ENCODE measurements at places on chromosomes 16 and 17.
A peak's percentile ranks its signal among the peaks of the same experiment; 100 is the strongest.

- peak; percentile 77 for DNase-seq
Measured at GRCh38 chr16:85498607-85499006, 114.5 kb upstream of the GSE1 start.

GRCh38 chr16:85675251-85675874 lies 13.4 kb downstream of the GINS2 start:
- no peak for DNase-seq

DNA sequence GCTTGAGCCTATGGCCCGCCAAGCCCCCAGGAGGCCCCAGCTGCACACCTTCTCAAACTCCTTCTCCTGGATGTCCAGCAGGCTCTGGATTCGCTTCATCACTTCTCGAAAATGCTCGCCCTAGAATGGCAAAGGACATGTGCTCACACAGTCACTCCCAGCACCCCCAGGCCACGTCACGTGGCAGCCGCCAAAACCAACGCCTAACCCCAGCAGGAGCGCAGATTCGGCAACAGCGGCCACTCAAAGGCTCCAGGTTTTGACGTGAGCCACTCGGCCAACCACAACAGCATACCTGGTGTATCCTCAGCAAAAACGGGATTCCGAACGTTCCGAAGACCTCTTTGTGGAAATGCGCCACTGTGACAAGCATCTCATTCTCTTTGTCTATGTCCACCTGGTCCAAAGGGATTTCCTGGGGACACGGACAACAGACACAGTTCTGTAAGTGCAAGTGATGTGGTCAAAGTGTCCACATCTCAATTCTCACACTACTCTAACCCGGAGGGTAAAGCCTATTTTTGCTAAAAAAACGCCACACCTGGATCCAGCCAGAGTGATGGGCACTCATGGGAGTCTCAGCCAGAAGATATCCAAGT lies 12.7 kb downstream of the LITAFD start:
- no peak for DNase-seq

- DNase-seq: no peak
Measured at GRCh38 chr17:61209525-61209924, 190.1 kb upstream of the TBX2 start.

DNA sequence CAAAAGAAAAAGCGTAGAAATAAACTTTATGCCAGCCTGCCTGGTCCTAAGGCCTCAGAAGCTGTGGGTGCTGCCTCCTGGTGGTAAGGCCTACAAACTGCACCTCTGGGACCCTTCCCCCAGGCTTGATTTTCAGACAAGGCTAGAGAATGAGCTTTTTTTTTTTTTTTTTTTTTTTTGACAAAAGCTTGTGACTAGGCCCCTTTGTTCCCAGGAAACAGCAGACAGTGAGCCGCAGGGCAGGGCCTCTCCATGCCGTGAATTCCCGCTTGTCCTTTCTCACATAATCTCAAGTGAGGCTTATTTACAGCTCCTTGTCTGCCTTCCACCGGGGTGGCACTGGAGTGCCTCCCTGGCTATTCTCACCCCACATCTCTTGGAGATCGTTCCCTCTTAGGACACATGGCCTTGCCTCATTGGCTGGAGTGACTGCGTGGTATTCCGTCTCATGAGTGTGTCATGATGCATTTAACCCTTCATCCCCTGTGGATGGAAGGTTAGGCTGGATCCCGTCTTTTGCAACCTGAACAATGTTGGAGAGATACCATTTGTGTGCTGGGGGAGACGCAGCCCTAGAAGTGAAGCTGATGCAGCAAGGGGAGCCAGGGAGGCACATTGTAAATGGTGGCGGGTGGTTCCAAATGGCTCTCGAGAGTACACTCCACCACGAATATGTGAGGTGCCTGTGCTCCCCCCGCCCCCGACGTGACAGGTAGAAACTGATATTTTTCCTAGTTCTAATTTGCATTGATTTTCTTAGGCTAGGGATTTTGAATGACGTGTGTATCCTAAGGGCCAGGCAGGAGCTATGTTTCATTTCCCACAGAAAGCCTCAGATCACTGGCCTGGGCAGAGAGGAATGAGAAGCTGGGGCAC lies 49.6 kb downstream of the USP22 start:
- peak; percentile 40 for DNase-seq

DNA sequence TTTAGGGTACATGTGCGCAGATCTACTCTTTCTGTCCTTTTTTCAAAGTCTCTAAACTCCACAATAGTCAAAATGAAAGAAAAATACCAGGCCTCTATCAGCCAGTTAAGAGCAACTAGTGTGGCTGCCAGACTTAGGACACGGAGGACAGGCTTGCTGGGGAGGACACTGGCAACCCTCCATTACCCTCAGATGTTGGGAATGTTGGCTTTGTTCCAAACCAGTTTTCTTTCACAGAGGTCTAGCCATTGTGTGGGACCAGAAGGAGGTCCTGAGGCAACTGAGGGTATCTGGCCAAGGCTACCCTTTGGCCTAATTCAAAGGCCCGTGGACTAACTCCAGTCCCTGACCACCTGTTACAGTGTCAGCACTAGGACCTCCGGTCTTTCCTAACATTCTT lies 51.2 kb upstream of the MED9 start:
- DNase-seq: no peak

GRCh38 chr16:14193316-14193871 lies 122.3 kb downstream of the MRTFB start:
- no peak for DNase-seq

DNA sequence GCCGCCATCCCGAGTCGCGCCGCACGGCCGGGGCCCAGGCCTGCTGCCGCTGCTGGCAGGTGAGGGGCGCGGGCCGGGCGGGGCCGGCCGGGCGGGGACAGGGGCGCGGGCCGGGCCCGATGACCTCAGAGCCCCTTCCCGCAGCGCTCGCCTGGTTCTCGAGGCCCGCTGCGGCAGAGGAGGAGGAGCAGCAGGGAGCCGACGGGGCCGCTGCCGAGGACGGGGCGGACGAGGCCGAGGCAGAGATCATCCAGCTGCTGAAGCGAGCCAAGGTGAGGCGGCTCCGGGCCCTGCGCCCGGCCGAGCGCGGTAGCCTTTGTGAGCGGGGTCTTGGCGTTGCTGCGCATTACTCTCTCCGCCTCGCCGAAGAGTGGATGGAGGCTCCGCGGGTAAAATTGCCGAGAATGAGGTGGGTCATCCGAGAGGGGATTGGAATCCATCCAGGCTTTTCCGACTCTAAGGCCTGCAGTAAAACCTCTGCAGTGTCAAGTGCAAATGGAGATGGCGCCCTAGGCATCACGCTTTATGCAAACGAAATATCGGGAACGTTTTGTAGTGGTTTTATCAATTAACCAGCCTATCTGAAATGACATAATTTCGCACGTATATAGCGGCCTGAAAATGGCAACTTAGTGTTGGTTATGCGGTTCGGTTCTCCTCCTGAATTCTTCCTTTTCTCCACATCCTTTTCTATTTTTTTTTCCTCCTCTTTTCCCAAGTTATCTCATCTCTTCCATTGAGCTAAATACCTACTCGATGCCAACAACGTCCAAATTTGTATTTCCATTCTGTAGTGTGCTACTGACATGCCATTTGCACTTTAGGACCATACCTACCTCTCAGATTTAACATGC lies 577 bp downstream of the TTC19 start:
- no peak for DNase-seq

DNA sequence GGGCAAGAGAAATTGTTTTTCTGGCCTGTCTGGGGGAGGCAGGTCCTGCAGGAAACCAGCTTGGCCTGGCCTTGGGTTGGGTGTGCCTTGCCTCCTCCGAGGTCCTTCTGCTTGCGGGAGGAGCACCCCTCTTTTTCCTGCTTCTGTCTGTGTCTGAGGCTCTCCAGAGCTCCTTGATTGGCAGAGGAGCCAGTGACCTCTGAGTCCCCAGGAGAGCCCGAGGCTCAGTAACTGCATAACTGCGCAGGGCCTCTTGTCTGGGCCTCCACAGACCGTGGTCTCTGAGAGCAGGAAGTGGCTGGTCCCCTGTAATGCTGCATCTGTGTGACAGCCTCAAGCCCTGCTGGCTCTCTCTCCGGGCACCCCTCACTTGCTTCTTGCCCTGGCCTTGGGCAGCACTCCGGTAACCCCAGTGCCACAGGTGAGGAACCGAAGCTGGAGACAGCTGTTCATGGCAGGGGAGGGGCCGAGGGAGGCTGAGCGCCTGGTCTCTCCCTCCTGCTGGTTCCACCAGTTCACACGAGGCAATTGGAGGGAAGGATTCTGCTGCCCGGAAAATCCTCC lies 1.6 kb downstream of the CAPN15 start:
- DNase-seq: no peak

DNA sequence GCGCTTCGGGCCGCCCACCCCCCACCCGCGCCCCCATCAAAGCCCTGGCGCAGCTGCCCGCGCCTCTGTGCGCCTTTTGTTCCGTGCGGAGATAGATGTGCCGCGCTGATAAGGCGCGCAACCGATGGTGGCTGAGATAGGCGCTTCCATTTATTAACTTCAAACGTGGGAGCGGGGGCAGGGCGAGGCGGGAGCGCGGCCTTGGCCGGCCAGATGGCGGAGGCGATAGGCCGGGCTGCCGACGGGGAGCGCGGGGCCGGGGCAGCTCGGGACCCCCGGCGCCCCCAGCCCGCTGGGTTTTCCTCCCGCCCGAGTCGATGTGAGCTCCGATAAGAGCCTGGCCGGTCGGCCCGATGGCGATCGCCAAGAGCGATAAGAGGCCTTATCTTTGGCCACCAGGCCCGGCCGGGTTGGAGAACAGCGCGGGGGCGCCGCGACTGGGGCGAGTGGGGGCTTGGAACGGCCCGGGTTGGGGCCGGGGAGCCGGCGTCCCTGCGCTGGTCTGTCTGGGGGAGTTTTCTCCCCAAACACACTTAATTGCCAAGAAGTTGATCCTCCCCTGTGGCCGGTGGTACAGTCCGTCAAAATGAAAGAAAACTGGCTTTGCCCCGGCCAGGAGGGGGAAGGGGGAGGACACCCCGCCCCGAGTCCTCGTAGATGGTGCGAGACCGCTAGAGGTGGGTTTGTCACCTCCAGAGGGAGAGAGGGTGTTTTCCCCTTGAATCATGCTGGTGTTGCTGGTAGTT lies 2.7 kb downstream of the ZFPM1 start:
- peak; percentile 67 for DNase-seq

DNA sequence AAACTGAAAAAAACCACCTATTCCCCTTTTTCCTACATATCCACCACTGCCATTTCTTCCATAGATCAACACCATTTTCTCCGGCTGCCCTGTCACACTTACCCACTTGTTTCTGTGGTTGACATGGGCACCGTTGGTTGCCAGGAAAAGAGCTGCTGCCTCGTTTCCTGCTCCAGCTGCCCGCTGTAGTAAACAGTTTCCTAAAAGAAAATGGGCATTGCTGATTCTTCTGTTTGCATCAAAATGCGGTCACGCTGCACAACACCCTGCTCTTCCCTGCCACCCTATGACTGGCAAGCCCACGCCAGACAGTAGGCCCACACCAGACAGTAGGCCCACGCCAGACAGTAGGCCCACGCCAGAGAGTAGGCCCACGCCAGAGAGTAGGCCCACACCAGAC lies 46.3 kb downstream of the CYB5D2 start:
- DNase-seq: no peak

- DNase-seq: peak; percentile 88
Measured at GRCh38 chr17:8176197-8176940, at the start of gene TMEM107. Gene TMEM107 (minus strand): TSS chr17:8176380. CDS start chr17:8176286, 94 bp downstream.

DNA sequence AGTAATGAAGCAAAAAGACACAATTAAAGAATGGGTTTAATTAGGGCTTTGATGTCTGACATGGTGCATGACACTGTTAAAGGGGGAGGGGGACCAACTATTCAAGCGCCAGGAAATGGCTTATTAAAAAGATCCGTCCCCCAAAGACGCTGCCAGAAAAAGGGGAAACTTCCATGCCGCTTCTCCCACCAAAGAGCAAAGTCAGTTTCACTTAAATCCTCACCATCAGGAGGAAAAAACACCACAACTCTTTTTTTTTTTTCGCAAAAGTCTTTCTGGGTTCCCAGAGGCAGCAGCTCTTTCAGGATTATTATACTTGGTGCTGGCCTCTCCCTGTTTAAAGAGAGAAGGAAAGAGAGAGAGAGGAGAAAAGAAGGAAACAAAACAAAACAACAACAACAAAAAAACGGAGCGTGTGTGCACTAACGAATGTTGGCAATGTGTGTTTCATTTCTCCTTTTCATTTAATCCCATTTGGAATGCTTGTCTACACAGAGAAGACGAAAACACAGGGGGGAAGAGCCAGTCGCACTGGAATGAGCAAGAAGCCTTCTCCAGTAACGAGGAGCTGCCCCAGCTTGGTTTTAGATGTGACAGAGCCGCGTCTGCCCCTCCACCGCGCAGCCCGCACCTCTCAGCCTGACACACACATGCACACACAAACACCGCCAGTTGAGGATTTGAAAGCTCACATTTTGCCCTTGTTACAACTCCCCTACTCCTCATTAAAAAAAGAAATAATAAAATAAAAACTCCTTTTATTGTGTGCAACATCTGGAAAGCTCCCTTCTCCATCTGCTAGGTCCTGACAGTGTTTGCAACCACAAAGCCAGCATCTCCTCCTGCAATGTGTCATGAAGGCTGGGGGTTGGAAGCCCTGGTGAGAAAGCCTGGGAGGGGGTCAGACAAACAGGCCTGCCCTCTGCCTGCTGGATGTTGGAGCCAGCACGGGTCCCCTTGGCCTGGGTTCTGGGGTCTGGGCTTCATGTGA lies 32.7 kb upstream of the AXIN2 start:
- DNase-seq: no peak

DNA sequence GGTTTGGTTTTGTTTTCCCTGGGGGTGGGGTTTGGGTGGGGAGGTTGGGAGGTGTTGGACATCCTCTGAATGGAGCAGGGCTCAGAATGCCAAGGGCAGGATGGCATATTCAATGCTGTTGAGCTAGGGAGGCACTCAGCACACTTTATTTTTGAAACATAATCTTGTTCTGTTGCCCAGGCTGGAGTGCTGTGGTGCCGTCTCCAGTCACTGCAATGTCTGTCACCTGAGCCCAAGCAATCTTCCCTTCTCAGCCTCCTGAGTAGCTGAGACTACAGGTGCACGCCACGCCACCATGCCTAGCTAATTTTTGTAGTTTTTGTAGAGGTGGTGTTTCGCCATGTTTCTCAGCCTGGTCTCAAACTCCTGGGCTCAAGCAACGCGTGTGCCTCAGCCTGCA lies 186.1 kb downstream of the RPTOR start:
- DNase-seq: no peak

DNA sequence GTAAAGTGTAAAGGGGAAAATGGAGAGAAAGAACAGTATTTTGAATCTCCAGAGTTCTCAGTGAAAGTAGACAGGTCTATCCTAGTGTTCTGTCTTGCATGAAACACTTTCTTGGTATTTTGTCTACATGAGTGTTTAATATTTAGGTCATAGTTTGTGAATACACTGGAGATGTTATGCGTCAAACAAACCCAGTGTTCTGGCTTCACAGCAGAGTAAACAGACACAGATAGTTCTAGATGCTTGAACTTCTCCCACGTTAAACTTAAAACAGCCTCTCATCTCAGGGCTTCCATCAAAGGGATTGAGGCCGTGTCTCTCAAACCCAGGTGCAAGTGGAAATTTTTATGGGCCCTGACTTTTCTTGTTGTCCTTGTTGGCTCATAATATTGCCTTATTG lies 48.3 kb downstream of the RBFOX1 start:
- no peak for DNase-seq

GRCh38 chr17:2058586-2059546 lies 4.0 kb downstream of the HIC1 start:
- DNase-seq: peak; percentile 83

GRCh38 chr16:9817586-9817985 lies 364.6 kb downstream of the GRIN2A start:
- DNase-seq: no peak

- no peak for DNase-seq
Measured at GRCh38 chr16:17452922-17453321, 17.8 kb downstream of the XYLT1 start.

All from Peyer's patch (tissue), 4 donors.